ENCODE measurements at places on chromosomes 3 and 15.

- no peak for DNase-seq
These were observed 84.3 kb upstream of the RNF7 start for GRCh38 chr3:141653847-141654246.

GRCh38 chr3:177034832-177035475 is 162.3 kb downstream of the TBL1XR1 start:
- no peak for DNase-seq

DNA sequence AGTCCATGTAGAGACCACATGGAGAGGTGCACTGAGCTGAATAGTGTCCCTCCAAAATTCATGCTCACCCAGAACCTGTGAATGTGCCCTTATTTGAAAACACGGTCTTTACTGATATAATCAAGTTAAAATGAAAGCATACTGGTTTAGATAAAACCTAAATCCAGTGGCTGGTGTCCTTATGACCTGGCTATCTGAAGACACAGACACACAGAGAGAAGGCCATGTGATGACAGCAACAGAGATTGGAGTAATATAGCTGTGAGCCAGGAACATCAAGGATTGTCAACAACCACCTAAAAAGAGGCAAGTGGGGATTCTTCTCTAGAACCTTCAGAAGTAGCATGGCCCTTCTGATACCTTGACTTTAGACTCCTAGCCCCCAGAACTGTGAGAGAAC is 54.7 kb upstream of the CD47 start:
- no peak for DNase-seq

DNA sequence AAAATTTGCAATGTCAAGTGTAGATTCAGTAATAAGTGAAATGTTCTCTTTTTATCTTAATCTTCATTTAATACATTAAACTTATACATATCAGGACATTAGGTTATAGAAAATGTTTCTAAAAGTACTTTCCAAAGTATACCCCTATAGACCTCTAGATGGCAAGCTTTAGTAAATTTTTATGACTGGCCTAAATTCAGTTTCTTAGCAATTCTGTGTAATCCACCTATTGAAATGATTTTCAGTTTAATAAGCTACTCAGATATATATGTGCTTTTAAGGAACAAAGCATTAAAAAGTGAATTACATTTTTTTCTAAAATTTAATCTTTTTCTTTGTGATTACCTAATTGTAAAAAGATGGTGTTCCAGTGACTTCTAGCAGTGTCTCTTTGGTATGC is 342.2 kb downstream of the GBE1 start:
- peak; percentile 26 for DNase-seq

DNA sequence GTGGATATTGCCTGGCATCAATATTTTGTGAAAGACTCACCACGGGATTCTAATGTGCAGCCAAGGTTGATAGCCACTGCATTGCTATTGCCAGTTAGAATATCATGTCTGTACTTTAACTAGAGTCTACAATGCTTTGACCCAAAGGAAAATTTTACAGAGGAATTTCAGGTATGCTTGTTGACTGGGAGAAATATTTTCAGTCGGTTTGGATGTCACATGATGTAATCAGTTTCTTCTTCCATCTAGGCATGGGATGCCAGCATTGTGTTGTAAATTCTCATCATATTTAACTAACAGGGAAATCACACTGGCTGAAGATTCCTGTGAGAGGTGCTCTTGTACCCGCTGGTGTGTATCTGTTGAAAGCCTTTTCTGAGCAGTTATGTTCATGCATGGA is 508.9 kb upstream of the ADAMTS9 start:
- no peak for DNase-seq

DNA sequence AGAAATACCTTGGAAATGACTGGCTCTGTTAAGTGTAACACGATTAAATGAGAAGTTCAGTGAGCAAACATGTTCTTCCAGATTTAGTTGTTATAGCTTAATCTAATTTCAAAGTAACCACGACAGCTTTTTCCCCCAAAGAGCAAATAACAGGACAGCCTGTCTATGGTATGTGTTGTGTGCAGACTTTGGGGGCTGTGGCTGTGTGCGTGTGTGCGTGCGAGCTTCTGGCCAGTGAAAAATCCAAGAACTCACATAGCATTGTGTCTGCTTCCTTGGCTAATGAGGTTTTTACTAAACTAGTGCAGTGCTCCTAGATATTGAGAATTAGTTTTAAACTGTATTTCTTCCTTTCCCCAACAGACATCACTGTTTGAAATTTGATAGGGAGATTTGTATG is 167.1 kb downstream of the CACNA1D start:
- DNase-seq: no peak

DNA sequence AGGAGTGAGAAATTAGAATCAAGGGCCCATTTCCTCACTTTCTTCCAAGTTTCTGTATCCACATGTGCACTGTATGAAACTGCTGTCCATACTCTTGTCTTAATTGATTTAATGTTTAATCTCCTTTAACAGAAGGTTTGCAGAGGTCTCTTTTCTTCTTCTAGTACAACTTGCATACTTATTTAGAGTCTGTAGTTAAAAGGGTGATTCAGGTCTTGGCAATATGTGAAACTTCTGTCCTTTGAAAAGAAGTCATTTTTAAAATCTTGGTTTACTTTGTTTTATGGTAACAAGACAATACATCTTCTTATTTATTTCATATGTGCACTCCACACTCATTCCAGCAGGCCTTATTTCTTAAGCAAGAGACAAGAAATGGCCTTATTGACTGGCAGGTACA is 25.8 kb downstream of the TMEM45A start:
- no peak for DNase-seq

GRCh38 chr3:64815195-64815631 is 127.4 kb upstream of the ADAMTS9 start:
- peak; percentile 8 for DNase-seq

- no peak for DNase-seq
These were observed 225.1 kb upstream of the CHRNA7 start for GRCh38 chr15:31805090-31805662.

DNA sequence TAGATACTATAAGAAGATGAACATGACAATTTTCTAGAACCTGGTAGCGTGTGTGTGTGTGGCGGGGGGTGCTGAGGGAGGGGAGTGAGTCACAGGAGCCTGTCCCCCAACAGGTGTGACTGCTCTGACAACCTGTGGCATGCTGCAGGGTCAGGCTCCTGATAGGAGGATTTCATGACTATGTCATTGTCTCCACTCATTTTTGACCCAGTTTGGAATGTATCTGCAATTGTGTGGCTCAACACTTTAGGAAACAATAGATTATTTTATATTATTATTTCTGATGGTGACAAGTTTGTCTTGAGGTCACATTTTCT is 9.3 kb upstream of the VILL start:
- DNase-seq: no peak

GRCh38 chr3:5677555-5677954 is 490.0 kb downstream of the EDEM1 start:
- no peak for DNase-seq

DNA sequence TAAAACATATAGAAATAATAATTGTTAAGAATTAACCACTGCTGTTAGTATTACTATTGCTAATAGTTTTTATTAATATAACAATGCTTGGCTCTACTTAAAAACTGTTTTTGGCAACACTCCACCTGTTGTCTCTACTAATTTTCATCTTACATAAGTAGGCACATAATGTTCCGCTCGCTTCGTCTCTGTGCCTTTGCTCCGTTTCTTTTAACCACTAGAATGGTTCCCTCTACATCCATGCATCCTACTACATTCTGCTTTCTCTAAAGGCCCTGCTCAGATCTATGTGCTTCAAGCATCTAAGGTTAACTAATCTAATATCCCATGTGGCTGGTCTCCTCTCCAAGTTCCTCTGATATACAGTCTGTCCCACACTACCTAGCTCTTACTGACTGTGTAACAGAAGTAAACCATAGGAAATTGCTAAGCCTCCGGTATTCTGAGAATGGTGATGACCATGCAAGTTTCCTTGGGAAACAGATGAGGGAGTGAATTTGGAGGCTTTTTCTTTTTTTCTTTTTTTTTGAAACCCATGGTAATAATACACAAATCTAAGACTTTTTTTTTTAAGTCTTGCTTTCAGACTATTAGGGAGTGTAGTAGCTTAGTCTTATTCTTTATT is 138.3 kb downstream of the P3H2 start:
- no peak for DNase-seq

GRCh38 chr3:11847607-11848006 is 922 bp upstream of the TAMM41 start:
- DNase-seq: peak; percentile 21

DNA sequence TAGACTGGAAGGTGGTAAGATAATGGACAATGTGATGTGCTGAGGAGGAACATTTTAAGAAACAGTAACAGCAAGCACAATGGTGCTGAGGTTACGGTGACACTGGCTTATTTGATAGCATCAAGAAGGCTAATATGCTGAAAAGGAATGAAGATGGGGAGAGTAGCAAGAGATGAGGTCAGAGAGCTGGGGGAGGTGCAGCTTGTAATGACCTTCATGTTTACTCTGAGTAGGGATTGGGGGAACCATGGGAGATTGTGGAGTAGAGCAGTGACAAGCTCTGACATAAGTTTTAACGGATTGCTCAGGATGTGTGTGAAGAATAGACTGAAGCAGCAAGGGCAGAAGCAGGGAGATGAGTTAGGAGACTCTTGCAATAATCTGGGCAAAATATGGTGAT is 56.7 kb downstream of the DGKG start:
- no peak for DNase-seq

DNA sequence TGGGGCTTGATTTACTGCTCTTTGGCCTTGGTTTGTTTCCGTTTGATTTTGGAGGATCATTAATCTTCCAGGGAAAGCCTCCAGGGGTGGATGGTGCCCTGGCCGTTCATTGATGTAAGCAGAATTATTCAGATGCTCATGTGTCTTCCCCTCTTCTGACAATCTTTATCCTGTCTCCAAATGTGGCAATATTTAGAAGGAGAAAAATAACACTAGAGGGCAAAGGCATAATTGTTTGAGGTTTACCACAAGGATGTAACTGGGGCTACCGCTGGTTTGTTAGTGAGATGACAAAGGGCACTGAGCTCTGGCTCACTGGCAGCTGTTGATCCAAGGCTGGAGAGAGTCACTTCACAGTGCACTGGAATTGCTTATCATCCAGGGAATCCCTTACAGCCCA is 18.2 kb upstream of the PLCL2 start:
- DNase-seq: no peak

- no peak for DNase-seq
These were observed 292.1 kb downstream of the LPP start for GRCh38 chr3:188446014-188446413.

DNA sequence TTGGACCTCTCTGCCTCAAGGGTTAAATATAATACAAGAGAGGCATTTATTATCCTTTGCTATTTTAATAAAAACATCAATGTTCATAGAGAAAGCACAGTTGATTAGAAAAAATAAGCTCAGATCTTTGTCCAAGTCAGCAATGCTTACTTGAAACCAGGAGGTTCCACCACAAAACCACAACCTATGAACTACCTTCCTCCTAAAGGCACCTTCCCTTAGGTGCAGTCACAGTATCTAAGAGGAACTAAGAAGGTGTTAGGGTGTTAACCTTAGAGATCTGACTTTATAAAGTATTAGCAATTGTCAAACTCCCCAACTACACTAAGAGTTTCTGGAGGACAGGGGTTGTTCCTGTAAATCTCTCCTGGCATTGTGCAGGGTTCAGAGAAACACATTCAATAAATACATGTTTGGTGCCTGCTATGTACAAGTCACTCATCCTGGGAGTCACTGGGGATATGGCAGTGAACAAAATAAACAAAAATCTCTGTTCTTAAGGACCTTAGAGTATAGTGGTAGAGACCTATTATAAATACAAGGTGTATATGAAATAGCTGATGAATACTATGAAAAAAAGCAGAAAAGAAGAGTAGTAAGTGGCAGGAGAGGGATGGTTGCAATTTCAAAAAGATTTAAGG is 208.6 kb downstream of the NFKBIZ start:
- DNase-seq: no peak

All from epithelial cell of esophagus (primary cell).